ENCODE measurements at places on chromosomes 11 and 22. TPM values are rescaled to one million over a fixed set of nuclear protein-coding genes. Genes with fewer than 3 reads are reported as not detected.

GRCh38 chr11:66845143-66845875 is 2.1 kb downstream of the RCE1 start:
- DNase-seq = no peak

DNA sequence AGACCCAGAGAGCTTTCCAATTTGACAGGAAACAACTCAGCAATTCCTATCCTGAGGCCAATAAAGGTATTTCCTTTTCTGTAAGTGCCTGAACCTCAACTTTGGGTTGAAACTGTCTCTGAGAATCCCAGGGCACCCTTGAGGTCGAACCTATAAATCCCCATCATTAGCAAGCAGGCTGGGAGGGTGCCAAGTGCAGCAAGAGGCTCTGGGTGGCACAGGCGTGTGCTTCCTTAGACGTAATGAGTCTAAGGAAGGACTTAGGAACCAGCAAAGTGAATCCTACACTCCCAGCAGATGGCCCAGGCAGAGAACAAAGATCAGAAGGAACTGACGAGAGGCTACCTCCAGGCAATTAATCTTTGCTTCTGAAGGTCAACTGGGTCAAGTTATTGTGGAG is 234.3 kb upstream of the NARS2 start:
- DNase-seq = peak; percentile 61

DNA sequence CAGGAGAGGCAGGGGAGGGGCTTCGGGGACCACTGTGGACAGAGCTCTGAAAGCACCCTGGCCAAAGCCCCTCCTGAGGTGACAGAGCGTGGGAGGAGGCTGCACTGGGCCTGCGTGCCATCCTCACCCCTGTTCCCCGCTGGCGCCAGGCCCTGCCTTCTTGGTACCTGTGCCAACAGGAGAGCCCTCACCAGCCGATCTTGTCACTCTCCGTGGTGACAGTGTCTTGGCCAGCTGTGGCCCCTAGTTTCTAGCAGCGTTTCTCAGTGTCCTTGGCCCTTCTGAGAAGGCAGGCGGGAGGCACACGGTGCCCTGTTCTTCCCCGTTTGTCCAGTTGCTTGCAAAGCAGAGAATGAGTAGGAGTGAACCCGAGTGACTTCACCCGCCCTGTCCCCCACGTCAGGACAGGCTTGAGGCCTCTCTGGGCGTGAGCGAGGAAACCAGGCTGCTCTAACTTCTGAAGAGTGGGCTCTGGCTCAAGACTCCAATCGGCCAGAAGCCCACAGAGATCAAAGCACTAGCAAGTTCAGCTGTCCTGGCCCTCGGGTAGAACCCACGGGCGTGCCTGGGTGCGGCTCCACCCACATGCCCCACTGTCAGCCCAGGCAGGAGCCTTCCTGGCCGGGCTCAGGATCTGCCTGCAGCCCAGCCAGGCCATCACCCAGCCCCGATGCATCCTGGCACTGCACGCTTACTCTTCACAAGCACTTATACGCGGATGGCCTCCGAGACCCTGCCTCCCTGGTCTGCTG is 60.2 kb upstream of the EMID1 start:
- DNase-seq = peak; percentile 65

DNA sequence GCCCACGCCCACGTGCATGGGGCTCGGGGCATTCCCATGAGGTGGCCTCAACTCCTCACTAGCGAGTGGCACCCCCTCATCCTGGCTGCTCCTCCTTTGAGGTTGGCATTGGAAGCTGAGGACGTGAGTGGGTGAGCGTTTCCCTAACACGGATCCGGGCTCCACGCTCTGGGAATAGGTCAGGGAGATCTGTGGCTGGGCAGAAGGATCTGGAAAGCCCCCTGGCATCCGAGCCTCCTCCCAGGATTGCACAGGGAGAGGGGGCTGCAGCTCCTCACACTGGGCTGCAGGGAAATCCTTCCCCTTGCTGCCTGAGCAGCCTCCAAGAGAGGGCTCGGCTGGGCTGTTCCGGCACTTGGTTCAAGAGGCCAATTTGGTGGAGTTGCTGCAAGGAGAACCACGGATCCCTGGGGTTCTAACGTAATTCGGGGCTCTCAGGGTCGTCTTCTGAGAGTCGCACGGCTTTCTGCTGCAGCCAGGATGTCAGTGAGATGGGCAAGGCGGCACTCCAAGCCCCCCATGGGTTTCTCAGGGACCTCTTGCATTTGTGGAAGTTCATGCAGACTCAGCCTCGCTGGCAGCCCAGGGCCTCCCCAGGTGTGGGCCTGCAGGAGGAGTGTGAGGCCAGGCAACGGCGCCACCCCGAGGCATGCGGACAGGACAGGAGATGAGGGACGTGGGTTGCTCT is 1119.0 kb downstream of the BRD1 start:
- peak; percentile 43 for DNase-seq

GRCh38 chr22:29531419-29531818 is 22.1 kb downstream of the THOC5 start:
- no peak for DNase-seq

Gene INSC
- 1.3 TPM for total RNA-seq

Gene MCAM
- total RNA-seq = 1,386 TPM

Gene RAB39A
- 2.0 TPM for total RNA-seq

Gene B4GALNT4
- total RNA-seq = 0.58 TPM

Gene ANAPC15
- total RNA-seq = 24.7 TPM

Gene APOA4
- not detected for total RNA-seq

Gene SLC22A6
- total RNA-seq = not detected

Gene MRGPRX4
- not detected for total RNA-seq

Gene MUC5AC
- not detected for total RNA-seq

Gene PLAAT4
- 12.4 TPM for total RNA-seq

Gene HORMAD2
- total RNA-seq = not detected

Gene KRTAP5-7
- 0.39 TPM for total RNA-seq

Measured in aorta (tissue), 5 donors.